ENCODE measurements at places on chromosomes 16 and 17. TPM values are rescaled to one million over a fixed set of nuclear protein-coding genes. Genes with fewer than 3 reads are reported as not detected.

GRCh38 chr17:22374741-22375140 is 682.4 kb downstream of the KCNJ18 start:
- no peak for DNase-seq

Gene C17orf78
- total RNA-seq = not detected

Gene ACE
- 155 TPM for total RNA-seq

DNA sequence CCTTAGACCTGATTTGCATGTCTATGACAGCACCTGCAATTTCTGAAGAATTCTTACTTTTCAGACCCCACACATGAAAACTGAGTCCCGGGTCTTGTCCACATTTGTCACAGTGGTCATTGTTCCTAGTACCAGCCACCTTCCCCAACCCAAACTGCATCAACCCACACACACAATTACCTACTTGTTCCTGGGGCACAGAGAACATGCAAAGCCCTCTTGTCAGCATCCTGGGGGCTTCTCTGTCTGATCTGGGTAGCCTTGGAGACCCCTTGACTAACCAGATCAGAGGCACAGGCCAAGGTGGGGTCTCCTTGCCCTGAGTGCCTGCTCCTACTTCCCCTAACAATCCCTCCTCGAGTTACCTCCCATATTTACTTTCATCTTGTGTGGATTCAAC is 36.7 kb upstream of the PIK3R6 start:
- DNase-seq = no peak

DNA sequence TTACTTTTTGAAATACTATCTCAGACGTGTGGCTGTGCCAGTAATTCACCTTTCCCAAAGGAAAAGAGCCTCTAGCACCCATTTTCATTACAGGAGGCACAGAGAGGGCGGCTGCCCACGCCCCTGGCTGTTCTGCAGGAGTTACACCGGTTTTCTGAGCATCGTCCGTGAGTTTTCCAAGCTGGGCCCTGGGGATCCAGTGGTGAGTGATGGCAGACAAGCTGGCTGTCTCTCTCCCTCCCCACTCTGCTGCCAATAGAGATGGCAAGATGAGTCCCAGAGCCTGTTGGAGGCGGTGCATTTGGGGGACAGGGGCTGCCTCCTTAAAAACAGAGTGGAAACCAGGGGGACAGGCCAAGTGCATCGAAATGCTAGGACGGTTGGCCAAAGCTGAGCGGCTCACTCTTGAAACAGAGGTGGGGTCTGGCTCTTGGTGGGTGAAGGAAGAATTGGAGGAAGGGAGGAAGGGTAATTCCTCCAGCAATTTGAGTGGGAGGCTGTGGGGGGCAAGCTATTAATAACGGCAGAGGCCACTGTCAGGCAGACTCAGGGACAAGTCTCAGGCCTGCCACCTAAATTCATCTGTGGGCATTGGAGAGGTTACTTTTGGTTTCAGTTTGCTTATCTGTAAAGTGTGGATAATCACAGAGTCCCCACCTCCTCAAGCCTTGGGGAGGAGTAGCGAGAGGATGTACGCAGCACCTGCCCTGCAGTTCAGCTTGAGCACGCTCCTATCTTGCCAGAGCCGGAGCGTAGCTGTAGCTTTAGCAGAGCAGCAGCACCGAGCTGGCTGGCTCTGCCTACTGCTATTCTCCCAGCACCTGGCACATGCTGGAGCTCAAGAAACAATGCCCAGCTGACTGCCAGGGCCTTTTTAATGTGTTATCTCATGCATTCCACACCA is 7.5 kb upstream of the NOS2 start:
- DNase-seq = no peak

Gene MFAP4
- total RNA-seq = not detected

- no peak for DNase-seq
Observed at GRCh38 chr17:81085420-81085911, 50.5 kb downstream of the BAIAP2 start.

- no peak for DNase-seq
Observed at GRCh38 chr16:54649876-54650275, 280.8 kb upstream of the IRX5 start.

GRCh38 chr17:1143573-1143972 is 36.2 kb downstream of the ABR start:
- no peak for DNase-seq

GRCh38 chr16:77435272-77435820 is 512 bp upstream of the ADAMTS18 start:
- DNase-seq = peak; percentile 56

DNA sequence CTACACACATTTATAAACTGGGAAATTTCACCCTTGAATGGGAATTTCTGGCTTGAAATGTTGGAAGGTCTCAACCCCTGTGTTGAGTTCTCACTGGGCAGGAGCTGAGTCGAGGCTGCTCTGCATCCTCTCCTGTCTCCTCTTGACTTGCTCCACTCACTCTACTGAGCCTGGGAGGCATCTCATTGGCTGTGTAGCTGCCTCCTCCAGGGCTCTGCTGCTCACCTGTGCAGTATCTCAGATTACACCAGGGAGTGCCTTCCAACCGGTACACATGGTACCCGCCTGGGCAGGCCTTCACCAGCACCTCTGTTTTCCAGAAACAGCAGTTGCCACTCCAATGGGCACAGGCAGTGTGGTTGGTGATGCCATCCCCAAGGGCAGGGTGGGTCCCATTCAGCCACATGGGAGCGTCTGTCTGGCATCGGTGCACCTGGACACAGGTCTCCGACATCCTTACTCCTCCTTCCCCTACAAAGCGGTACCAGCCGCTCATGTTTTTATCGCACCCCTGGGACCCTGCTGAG is 3.7 kb downstream of the GP2 start:
- DNase-seq = no peak

Gene TBC1D3K
- total RNA-seq = not detected

- DNase-seq = no peak
Observed at GRCh38 chr17:55336426-55336825, 71.7 kb downstream of the HLF start.

Gene HIRIP3
- 9.3 TPM for total RNA-seq

GRCh38 chr17:17018021-17018441 is 24.2 kb upstream of the MPRIP start:
- DNase-seq = no peak

GRCh38 chr17:27478901-27479538 is 22.8 kb downstream of the KSR1 start:
- no peak for DNase-seq

- peak; percentile 42 for DNase-seq
Observed at GRCh38 chr17:77089124-77089490, 51.7 kb upstream of the SEC14L1 start.

- no peak for DNase-seq
Observed at GRCh38 chr16:72312828-72313227, 140.9 kb upstream of the PMFBP1 start.

Gene SLC6A2
- total RNA-seq = not detected

DNA sequence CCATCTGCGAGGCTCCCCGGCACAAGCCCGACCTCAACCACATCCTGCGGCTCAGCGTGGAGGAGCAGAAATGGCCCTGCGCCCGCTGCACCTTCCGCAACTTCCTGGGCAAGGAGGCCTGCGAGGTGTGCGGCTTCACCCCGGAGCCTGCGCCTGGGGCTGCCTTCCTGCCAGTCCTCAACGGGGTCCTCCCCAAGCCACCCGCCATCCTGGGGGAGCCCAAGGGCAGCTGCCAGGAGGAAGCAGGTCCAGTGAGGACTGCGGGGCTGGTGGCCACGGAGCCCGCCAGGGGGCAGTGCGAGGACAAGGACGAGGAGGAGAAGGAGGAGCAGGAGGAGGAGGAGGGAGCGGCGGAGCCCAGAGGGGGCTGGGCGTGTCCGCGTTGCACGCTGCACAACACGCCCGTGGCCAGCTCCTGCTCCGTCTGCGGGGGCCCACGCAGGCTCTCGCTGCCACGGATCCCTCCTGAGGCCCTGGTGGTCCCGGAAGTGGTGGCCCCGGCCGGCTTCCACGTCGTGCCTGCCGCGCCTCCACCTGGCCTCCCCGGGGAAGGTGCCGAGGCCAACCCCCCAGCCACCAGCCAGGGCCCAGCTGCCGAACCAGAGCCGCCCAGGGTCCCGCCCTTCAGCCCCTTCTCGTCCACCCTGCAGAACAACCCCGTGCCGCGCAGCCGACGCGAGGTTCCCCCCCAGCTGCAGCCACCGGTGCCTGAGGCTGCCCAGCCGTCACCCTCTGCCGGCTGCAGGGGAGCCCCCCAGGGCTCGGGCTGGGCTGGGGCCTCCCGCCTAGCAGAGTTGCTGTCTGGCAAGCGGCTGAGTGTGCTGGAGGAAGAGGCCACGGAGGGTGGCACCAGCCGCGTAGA is 13.1 kb upstream of the PRR35 start:
- peak; percentile 46 for DNase-seq

Gene ANKS4B
- not detected for total RNA-seq

GRCh38 chr17:78973792-78974520 is 5.8 kb downstream of the LGALS3BP start:
- no peak for DNase-seq

Gene EMP2
- 43.7 TPM for total RNA-seq

- no peak for DNase-seq
Observed at GRCh38 chr17:71934520-71934919, 186.3 kb upstream of the SOX9 start.

DNA sequence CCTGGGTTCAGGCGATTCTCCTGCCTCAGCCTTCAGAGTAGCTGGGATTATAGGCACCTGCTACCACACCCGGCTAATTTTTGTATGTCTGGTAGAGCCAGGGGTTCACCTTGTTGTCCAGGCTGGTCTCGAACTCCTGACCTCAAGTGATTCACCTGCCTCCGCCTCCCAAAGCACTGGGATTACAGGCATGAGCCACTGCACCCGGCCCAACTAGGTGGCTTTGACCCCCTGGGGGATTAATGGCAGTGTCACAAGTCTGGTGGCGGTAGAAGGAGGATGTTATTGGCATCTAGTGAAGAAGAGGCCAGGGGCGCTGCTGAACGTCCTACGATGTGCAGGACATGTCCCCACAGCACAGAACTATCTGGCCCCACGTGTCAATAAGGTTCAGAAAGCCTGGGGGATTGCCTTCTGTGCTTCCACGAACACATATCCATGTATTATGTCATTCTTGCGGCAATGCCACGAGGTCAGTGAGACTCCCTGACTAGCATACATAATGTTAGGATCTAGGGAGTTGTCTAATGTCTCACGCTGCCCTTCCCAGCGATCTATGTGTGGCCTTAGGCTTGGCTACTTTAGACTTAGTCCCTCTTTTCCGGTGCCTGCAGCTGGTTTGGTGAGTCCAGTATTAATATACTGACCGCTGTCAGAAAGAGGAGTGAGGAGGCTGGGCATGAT is 75.8 kb downstream of the ABCC6 start:
- no peak for DNase-seq

GRCh38 chr17:78737332-78737731 is 44.7 kb downstream of the CYTH1 start:
- peak; percentile 78 for DNase-seq

DNA sequence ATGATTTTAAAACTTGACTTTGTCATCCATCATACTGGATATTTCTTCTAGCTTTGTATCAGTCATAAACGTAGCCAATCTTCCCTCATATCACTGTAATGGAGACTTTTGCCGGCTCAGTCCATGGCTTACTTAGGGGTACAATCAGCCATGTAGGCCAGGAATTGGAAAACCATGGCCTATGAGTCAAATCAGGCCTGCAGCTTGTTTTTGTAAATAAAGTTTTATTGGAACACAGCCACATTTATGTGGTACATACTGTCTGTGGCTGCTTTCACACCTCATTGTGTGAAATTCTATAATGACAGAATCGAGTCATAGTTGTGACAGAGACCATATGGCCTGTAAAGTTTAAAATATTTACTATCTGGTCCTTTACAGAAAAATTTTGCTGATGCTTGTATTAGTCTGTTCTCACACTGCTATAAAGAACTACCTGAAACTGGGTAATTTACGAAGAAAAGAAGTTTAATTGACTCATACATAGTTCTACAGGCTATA is 64.5 kb upstream of the CDH13 start:
- no peak for DNase-seq

DNA sequence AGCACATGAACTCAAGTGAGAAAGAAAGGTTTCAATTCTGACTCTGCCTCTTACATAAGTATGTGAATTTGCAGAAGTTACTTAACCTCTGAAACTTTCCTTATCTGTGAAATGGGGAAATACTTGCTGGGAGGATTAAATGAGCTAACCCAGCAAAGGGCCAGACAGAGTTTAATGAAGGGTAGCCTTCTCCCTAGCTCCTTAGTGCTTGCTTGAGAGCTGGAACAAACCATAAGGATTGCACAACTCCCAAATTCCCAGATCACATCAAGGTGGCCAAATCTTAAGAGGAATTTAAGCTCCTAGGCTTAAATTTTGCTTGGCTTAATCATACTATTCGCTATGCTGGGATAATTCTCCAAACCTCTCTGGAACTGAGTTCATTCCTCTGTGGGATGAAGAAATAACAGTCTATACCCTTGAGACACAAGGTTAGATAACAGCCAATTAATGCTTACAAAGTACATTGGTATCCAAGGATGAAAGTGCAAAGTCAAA is 11.8 kb upstream of the WSB1 start:
- DNase-seq = no peak

Gene SPNS2
- total RNA-seq = 84.6 TPM

Data from dermis blood vessel endothelial cell (primary cell).